ENCODE measurements at places on chromosomes 13 and 19.

DNA sequence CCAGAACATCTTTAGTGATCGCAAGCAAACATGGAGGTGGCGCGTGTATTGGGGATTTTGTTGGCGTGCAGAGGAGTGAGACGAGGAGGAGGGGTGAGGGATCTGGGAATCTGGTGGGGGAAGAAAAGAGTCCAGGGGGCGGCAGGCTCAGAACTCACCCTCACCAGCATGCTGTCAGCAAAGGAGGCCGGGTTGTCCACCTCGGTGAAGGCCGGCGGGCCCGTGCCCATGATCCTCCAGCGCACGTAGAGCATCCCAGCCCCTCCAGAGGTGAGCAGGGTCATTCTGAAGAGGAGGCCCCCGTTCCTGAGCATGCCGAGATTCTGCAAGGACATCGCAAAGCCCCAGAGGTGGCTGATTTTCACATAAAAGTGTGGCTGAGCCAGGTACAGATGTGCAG lies 37.2 kb downstream of the TMTC4 start:
- DNase-seq = no peak

- DNase-seq = no peak
Measured at GRCh38 chr19:16370641-16371391, 46.2 kb downstream of the KLF2 start.

GRCh38 chr19:47445527-47445926 lies 26.2 kb downstream of the SLC8A2 start:
- DNase-seq = no peak

DNA sequence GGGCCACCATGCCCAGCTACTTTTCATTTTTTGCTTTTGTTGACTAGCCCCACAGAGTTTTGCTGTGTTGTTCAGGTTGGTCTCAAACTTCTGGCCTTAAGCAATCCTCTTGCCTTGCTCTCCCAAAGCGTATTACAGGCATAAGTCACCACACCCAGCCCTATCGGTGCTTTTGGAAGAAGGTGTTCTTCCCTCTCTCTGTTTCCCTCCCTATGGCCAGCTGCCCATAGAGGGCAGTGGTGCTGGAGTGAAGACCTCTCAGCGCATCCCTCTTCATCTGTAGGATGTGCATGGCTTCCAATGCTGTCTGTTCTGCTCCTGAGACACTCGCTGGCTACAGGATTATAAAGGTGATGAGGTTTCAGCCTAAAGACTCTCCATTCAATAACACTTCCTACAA lies 1.3 kb upstream of the CD22 start:
- no peak for DNase-seq

DNA sequence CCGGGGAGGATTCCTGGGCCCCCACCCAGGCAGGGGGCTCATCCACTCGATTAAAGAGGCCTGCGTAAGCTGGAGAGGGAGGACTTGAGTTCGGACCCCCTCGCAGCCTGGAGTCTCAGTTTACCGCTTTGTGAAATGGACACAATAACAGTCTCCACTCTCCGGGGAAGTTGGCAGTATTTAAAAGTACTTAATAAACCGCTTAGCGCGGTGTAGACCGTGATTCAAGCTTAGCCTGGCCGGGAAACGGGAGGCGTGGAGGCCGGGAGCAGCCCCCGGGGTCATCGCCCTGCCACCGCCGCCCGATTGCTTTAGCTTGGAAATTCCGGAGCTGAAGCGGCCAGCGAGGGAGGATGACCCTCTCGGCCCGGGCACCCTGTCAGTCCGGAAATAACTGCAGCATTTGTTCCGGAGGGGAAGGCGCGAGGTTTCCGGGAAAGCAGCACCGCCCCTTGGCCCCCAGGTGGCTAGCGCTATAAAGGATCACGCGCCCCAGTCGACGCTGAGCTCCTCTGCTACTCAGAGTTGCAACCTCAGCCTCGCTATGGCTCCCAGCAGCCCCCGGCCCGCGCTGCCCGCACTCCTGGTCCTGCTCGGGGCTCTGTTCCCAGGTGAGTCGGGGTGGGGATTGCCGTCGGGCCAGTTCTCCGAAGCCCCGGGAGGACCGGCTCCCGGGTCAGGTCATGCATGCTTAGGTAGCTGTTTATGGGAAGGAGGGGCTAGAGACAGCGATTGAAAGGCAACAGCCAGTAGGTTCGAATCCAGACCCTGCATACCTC lies at the start of gene ICAM1:
Gene ICAM1, plus strand, starts transcription at position 505 of the 779 bp plus-strand sequence. Its CDS starts 40 bp downstream, at position 545.
- no peak for DNase-seq

DNA sequence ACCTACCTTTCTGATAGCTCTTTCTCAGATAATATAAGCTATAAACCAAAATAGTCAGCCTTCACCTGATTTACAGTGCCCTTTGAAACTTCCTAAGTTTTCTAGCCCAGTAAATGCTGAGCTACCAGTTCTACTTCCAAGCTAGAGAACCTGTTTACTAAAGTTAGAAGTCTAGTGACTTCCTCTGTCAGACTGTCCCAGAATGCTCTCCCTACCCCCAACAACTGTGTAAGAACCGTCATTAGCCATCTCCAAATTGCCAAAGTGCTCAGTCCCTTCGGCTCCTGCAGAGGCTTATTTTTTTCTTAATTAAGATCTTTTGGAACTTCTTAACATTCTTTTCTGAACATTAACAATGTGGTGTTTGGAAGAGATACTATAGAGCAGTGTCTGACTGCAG lies 3.2 kb upstream of the ABCC4 start:
- DNase-seq = no peak

- DNase-seq = no peak
Measured at GRCh38 chr19:48175578-48175977, 5.1 kb downstream of the ZSWIM9 start.

- no peak for DNase-seq
Measured at GRCh38 chr19:1767464-1767933, 14.2 kb downstream of the ONECUT3 start.

DNA sequence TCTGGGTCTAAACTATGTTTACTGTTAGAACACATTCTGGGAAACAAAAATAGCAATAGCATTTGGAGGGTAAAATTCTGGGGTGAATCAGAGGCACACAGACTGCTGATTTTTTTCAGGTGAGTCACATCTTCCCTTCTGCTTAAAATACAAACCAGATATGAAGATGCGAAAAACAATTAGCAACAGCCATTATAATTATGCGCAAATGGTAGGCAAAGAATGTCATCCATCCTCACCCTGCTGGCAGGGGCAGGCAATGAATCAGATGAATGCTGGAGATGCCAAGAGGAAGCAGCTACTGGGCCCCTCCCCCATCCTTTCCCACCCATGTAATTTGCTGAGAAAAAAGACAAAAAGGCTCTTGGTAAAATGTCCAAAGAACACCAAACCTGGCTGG lies 282.9 kb downstream of the KLF5 start:
- no peak for DNase-seq

DNA sequence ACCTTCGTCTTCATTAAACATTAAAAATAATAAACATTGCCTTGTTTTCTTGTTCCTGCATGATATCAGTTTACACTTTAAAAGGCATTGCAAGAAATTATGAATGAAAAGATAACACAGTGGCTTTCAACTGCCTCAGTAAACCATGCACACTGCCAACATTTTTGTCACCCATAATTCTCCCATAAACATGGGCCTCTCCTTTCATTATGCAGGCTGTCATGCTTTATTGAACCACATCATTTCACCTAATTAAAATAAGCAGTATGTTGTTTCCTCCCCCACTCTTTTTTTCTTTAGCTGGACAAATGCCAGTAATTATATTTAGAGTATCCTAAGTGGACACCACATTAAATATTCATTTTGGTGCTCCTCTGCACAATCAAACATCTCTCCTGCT lies 1566.5 kb upstream of the SLC10A2 start:
- DNase-seq = no peak

GRCh38 chr13:85287528-85287927 lies 511.7 kb downstream of the SLITRK6 start:
- DNase-seq = no peak

DNA sequence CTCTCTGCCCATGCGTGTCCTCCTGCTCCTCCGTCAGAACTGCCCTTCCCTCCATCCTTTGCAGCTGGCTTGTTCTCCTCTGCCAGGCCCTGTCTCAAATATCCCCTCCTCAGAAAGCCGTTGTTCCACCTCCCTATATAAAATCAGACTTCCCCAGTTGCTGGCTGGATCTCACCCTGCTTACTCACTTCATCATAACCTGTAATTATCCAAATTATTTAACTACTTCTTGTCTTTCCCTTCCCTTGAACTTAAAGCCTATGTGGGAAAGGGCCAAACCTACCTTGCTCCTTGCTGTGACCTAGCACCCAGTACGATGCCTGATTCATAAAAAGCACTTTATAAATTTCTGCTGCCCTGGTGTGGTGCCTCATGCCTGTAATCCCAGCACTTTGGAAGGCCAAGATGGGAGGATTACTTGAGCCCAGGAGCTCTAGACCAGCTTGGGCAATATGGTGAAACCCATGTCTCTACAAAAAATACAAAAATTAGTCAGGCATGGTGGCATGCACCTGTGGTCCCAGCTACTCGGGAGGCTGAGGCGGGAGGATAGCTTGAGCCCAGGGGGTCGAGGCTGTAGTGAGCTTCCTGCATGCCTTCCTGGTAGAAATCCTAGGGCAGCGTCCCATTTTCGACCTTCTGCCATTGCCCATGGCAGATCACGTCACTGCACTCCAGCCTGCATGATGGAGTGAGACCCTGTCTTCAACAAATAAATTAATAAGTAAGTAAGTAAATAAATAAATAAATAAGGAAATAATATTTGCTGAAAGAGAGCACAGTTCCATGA lies 39.5 kb upstream of the ZNF536 start:
- DNase-seq = no peak

GRCh38 chr13:112986946-112987681 lies 18.1 kb downstream of the MCF2L start:
- DNase-seq = no peak

DNA sequence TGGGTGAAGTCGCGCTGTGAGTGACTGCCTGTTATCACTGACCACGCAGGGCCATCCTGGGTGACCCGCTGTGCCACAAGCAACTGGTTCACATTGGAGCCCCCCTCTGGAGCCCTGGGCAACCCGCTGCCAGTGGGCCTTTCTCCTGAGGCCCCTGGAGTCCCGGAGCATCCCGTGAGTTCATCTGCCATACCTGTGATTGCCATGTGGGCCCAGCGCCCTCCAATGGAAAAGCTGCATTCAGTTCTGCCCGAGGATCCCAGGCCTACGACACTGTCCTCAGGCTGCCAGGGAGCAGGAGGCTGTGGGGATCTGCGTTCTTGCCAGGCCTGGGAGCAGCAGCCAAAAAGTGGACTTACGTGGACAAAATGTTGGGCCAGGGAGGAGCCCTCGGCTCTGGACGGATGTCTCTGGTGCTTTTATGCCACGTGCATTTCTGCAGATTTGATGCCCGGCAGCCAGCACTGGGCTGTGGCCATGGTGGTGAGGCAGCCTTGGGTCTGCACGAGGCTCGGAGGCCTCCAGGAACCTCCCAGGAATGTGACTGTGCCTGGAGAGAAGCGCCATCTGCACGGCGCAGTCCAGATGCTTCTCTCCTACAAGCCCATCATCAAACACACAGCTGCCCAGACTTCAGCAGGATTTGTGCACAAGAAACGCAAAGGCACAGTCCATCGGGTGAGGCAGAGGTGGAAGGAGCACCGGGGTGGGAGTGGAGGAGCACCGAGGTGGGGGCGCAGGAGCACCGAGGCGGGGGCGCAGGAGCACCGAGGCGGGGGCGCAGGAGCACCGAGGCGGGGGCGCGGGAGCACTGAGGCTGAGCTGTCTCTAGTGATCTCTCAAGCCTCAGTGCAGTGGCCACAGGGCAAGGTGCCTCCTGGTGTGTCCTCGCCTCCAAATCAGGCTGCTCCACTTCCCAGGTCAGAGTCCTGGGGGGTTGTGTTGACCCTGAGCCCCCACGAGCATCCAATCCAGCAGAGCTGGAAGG lies 44.0 kb downstream of the C13orf46 start:
- DNase-seq = no peak

DNA sequence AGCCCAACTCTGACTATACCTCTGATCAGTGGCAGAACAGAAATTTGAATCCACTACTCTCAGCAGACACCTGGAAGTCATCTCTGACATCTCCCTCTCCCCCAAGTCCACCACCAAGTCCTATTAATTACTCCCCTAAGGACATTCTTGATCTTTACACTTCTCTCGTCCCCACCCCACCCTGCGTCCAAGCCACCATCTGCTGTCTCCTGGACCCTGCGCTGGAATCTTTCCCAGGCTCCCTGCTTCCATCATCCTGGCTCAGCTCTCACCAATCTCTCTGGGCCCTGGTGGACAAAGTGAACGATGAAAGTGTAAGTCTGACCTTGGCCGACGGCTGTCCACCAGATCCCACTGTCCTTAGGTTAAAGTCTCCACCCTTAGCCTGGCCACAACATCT lies 145.6 kb upstream of the GJB6 start:
- DNase-seq = no peak

GRCh38 chr13:95752677-95753076 lies 75.7 kb downstream of the DNAJC3 start:
- DNase-seq = no peak

GRCh38 chr13:31896427-31896826 lies 135.1 kb upstream of the FRY start:
- no peak for DNase-seq

DNA sequence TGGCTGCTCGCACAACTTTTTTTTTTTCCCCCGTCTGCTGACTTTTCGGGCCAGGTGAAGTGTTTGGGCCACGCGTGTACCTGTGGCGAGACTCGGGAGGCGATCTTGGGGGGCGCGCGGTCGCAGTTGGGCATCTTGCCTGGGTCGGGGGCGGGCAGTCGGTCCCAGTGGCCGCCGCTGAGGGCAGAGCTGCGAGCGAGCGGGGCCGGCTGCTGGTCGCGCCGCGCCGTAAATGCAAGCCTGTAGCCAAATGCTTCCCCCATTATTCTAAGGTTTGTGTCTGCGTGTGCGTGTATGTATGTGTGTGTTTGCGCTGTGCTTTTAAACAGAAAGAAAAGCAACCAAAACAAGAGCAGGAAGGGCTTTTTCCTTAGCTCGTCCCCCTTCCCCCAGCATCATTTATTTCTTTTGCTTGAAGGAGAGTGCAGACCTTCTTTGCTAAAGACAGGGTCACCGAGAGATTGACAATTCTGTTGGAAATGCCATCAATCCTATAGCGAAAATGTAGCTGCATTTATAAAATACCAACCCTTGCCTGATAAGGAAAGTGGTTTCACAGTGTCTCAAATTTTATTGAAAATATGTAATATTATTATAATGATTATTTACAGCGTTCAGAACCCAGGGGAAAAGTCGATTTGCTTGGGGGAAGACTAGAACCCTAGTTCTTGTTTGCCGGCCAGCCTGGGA lies 143.2 kb upstream of the ZNF536 start:
- DNase-seq = no peak

GRCh38 chr13:36344173-36344572 lies 2.0 kb downstream of the SPART start:
- no peak for DNase-seq

DNA sequence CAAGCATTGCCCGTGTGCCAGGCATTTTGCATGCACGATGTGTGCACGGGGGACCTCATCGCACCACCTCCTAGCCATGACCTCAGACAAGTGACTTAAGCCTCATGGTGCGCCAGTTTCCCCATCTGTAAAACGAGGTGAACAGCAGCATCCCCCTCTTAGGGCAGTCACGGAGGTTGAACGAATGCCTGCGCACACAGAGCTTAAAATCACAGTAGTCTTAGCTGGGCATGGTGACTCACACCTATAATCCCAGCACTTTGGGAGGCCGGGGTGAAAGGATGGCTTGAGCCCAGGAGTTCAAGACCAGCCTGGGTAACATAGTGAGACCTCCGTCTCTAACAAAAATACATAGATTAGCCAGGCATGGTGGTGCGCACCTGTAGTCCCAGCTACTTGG lies 48.6 kb downstream of the PIN1 start:
- DNase-seq = no peak

- no peak for DNase-seq
Measured at GRCh38 chr13:27273658-27274425, 3.2 kb downstream of the RASL11A start.

- no peak for DNase-seq
Measured at GRCh38 chr13:24068472-24068871, 92.0 kb upstream of the SPATA13 start.

GRCh38 chr13:112252804-112253590 lies 123.2 kb upstream of the SPACA7 start:
- no peak for DNase-seq

Data from esophagus squamous epithelium (tissue), 5 donors.